ENCODE measurements at places on chromosomes 2 and 18. TPM values are rescaled to one million over a fixed set of nuclear protein-coding genes. Genes with fewer than 3 reads are reported as not detected.

- no peak for DNase-seq
Measured at GRCh38 chr2:168736649-168737445, 65.6 kb upstream of the NOSTRIN start.

DNA sequence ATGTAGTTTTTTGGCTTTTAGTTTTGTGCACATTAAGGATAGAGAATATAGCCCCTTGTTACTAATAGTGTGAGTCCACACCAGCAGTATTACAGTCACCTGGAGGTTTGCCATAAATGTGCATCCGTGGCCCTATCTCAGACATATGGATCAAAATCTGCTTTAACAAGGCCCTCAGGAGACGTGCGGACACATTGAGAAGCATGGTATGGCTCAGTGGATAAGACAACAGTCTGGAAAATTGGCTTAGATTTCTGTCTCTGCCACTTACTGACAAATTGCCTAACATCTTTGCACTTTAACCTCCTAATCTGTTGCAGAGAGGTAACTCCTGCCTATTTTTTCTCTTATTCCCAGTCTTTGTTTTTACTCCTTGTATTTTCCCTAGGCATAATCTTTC lies 307.2 kb upstream of the DLGAP1 start:
- DNase-seq, result no peak

The NTSR2 gene
- total RNA-seq, result not detected

- DNase-seq, result no peak
Measured at GRCh38 chr2:239953418-239954061, 71.6 kb downstream of the NDUFA10 start.

DNA sequence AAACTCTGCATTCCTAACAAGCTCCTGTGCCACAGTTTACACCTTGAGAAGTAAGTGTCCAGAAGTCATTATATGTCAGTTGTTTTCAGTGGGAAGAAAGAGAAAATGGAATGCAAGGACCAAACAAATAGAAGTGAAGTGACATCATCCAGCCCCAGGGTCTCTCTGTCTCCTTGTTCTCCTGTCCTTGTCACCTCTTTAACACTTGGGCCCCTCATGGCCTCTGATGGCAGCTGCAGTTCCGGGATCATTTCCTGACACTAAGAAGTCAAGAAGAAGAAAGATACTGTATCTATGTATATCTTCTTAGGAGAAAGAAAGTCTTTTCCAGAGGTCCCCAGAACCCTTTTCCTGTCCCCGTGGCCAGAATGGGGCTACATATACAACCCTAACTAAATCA lies 2.8 kb upstream of the CFAP221 start:
- no peak for DNase-seq

DNA sequence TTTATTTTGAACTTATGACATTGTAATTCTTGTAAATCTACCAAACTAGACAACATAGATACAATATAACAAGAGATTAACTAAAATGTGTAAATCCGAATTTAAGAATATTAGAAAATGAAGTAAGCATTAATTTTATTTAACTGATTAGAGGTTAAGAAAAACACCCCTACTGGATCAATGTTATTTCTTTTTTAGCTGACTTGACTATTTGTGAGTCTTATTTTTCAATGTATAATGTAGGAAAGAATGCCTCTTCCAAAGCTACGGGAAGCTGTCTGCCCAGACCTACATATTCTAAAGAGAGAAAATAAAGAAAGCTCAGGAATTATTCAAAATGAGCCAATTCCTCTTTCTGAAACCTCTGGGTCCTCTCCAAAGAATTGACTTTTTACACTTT lies 490.8 kb upstream of the CDH7 start:
- no peak for DNase-seq

DNA sequence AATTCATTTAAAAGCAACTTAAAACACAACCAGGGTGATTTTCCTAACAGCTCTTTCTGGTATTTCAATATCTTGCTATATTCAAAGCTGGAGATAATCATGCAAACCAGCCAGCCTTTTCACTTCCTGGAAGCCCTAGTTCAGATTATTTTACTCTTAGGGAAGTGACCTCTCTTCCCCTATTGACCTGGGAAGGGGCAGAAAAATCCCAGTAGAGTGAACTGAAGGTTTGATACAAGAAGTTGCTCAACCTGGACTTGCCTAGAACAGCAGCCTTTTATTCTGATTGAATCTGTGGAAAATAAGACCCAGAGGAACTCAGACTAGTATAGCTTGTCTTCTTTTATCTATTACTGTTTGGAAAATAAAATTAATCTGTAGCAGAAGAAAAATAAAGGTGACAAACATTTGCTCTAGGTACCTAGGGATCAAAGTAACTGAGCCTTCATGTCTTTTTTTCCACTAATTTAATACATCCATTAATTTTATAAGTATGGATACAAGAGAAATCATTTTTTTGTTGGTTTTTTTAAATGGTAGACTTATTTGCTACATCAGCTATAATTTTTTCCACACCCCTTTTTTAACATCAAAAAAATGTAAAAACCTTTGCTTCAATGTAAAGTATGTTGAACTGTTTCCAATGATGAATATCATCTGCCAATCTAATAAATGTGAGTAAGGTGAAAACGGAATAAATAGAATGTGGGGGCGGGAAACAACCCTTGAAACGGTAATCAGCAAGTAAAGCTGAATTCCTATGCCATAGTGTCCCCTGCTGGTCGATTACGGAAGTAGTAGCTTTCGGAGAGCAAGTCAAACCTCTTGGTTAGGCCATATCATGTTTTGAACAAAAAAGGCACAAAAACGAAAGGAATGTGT lies 629.9 kb downstream of the NRXN1 start:
- no peak for DNase-seq

DNA sequence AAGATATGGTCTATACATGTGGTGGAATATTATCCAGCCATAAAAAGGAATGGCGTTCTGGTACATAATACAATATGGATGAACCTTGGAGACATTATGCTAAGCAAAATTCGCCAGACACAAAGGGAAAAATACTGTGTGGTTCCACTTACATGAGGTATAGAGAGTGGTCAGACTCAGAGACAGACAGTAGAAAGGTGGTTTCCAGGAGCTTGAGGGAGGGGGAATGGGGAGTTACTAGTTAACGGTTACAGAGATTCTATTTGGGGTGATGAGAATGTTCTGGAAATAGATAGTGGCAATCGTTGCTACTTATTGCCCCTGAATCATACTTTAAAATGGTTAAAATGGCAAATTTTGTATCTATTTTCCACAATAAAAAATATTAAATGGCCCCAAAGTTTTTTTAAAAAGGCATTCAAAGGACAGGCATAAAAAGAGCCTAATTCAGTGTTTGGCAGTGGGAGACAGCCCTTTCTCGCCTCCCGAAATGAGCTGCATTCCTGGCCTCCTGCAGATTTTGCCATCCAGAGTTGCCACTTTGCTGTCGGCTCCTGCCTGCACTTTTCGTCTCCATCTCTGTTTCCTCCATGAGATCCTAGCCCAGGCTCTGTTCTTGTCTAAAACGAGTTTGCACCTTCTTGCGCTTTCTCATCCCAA lies 13.5 kb downstream of the TNFRSF11A start:
- DNase-seq, result no peak

DNA sequence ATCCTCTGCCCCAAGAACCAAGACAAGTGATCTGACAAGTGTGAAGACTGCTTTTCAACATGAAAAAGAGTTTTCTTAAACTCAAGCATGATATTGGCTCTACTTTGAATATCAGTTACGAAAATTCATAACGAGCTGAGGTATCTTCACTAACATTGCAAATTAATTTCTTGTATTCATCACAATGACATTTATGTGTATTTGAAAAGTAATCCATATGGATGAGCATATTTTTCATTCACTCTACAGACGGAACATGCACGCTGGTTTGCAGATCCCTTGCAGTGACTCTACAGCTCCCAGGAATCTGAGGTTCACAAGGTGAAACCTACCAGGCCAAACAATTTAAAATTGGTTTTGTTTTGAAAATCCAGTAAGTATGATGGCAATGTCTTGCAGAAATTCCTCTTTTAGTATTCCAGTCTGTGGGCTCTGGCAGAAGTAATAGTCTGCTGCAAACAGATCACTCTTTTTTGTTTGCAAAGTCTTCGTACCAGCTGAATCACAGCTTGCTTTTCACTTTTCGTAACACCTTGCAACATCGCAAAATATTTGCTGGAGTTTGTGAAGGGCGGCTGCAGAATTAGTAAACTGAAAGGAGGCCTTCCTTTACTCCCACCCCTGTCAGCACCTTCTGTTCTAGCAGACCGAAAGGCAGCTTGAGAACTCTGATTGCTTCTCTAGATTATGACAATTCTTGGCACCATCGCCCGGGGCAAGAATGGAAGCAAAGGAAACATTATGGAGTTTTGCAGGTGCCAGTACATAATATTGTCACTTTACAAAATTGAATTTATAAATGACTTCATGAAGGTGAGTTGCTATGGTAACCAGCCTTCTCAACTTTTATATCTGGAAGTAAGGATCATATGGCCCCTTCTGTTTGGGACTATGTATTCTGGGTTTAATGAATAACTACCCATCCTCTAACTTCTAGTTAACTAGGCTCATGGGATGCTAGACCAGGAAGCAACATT lies 168.7 kb downstream of the TMEM247 start:
- DNase-seq, result no peak

The SLC30A3 gene
- not detected for total RNA-seq

GRCh38 chr18:70931942-70932814 lies 643.3 kb downstream of the SOCS6 start:
- no peak for DNase-seq

DNA sequence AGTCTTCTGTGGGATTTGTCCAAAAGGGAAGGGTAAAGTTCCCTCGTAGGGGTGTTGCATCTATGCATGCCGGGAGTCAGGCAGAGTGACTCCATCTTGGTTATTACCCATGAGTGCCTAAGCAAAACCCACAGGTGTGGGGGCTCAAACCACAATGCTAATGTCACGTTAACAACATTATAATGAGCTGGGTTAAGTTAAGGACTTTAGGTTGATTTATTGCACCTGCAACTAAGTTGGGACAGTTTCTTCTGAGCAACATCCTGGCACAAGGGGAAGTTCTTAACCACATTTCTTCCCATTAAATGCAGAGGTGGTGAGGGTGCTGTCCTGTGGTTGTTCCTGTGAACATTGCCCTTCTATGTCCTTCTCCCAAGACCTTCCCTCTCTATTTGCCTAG lies 1596.8 kb upstream of the SLC39A10 start:
- DNase-seq, result no peak

DNA sequence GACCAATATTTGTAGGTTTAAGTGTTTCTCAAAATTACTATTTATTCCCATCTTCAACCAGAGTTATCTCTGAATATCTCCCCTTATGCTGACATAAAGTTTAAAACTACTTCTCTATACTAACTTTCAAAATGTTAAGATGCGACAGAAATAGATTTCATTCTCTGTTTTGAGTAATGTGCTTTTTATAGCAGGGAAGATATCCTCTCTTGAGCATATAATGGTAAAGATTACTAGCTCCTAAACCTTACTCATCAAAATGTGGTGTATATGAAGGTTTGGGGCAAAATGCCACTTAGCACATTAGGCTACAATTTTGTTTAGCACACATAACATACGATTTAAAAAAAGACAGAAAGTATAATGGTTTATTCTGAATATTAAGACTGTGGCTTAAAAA lies 54.4 kb downstream of the CWC22 start:
- DNase-seq, result no peak

GRCh38 chr2:143384111-143384510 lies 254.9 kb downstream of the ARHGAP15 start:
- DNase-seq, result no peak

GRCh38 chr2:111702804-111703196 lies 181.2 kb downstream of the ANAPC1 start:
- DNase-seq, result no peak

GRCh38 chr18:52553441-52553840 lies 213.4 kb downstream of the DCC start:
- no peak for DNase-seq

DNA sequence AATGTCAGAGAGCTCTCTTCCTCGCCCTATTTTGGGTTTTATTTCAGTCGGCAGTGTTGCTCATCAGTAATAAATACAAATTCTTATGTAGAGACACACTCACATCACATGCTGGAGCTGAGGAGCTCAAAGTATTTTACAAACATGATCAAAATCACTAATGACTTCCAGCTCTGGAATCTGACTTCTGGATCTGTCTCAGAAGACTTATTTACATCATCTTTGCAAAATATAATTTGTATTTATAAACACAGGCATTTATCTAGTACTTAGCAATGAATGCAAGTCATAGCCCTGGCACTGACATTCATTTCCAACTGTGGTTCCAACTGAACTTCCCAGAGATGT lies 327.1 kb downstream of the NCKAP5 start:
- no peak for DNase-seq

DNA sequence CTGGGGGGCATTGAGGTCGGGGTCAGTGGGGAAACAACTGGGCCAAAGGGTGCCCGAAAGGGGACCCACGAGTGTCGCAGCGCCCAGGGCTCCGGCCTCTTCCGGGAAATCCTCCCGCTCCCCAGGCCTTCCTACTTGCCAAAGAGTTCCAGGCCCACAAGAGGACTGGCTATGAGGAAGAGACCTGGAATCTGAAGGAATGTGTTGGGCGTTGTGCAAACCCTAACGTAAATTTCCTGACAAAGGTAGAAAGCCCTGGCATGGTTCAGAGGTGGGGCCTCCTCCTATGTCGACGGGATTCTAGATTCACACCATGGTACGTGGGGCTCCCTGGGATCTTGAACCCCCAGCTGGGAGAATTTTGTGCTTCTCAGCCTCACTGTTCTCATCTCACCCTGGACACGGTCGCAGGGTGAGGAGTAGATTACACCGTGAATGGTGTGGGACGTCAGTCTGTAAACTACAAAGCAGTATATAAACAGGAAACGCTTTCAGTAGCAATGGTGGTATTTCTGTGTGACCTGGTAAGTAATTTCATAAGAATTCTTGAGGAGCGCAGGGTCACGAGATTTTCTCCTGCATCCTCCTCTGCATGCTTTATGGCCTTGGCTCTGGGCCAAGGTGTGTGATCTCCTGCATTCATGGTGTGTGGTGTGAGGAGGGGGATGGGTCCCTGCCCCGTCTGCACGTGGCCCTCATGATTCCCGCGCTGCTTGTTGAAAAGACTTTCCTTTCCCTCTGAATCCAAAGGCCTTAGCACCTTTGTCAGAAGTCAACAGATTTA lies 868 bp downstream of the HSBP1L1 start:
- peak; percentile 63 for DNase-seq

DNA sequence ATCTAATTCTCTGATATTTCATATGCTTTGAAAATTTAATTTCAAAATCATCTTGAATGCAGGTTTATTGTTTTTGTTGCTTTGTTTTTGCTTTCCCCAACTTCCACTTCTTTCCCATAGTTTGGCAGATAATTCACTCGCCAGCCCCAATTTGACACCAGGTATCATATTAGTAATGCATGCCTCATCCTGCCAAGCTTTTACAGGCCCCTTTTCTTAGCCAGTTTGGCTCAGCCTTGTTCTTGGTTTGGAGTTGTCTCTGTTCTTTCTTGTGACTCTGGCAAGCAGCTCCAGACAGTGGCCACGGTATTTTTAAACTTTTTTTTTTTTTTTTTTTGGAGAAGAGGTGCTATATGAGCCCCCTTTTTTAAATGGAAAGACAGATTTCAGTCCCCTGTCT lies 65.3 kb downstream of the PMS1 start:
- DNase-seq, result no peak

- DNase-seq, result no peak
Measured at GRCh38 chr2:79711098-79711497, 198.2 kb downstream of the CTNNA2 start.

The CNDP1 gene
- 0.22 TPM for total RNA-seq

Measured in CD8-positive, alpha-beta T cell (primary cell).